ENCODE measurements at places on chromosomes 4 and X.

- DNase-seq: no peak
These were observed 178.6 kb upstream of the JADE1 start for GRCh38 chr4:128630871-128631270.

DNA sequence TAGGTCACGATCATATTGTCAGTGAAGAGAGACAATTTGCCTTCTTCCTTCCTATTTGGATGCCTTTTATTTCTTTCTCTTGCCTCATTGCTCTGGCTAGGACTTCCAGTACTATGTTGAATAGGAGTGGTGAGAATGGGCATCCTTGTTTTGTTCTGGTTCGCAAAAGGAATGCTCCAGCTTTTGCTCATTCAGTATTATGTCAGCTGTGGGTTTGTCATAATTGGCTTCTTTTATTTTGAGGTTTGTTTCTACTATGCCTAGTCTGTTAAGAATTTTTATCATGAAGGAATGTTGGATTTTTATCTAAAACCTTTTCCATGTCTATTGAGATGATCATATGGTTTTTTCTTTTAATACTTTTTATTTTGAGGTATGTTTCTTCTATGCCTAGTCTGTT lies 152.3 kb upstream of the MAD2L1 start:
- no peak for DNase-seq

- no peak for DNase-seq
These were observed 76.8 kb upstream of the PSAPL1 start for GRCh38 chr4:7511525-7511924.

DNA sequence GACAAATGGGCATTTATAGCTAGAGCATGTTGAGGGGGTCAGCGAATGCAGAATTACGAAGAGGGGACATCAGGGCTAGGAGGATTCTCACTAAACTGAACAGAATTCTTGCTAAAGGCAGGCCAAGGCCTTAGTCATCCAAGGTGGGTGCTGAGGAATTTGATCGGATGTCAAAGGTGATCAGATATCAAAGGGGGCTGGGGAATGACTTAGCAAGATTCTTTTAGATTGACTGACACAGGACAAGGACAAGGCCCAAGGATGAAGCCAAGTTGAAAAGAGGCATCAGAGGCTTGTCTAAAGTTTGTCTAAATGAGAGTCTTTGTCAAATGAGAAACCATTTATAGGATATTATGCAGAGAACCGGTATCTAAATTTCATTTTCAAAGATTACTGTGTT lies 9.7 kb downstream of the TMEM184C start:
- DNase-seq: no peak

DNA sequence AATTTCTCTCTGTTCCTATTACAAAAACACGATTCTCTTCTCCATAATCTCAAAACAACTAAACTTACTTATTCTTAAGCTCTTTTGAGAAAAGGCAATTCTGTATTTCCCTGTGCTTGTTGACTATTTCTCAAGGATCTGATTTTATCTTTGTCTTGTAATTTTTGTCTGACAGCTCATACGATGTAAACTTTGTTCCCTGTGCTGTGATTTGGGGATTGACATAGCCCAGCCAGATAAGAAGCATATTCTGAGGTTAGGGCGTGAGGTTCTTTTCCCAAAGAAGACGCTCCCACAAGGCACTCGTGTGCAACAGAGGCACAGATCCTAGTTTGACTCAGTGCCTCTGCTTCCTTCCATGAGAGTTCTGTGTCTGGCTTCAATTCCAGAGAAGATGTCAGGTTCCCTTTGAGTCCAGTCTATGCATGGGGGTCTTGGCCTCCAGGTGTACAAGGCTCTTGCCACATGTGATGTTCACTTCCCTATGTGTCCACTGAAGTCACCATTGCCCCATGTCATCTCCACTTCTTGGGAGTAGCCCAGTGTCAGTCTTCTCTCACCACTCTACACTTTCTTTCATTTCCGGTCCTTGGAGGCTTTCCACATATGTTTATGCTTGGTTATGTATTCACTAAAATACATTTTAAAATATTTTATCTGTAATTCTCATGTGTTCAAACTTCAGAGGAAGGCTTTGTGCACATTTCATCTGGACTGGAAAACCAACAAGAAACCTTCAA lies 94.8 kb downstream of the MID1 start:
- DNase-seq: no peak

GRCh38 chr4:98518559-98519267 lies 139.7 kb downstream of the TSPAN5 start:
- peak; percentile 20 for DNase-seq
